ENCODE measurements at places on chromosomes 1 and 21. TPM values are rescaled to one million over a fixed set of nuclear protein-coding genes. Genes with fewer than 3 reads are reported as not detected.

LMOD1 gene
- total RNA-seq: 0.64 TPM

SLC9C2 gene
- 3.3 TPM for total RNA-seq

SLC45A3 gene
- 1.3 TPM for total RNA-seq

LHX8 gene
- 0.64 TPM for total RNA-seq

ALX3 gene
- total RNA-seq: not detected

YBX1 gene
- total RNA-seq: 593 TPM

REN gene
- not detected for total RNA-seq

PADI4 gene
- total RNA-seq: 0.09 TPM

LCE1C gene
- not detected for total RNA-seq

DNA sequence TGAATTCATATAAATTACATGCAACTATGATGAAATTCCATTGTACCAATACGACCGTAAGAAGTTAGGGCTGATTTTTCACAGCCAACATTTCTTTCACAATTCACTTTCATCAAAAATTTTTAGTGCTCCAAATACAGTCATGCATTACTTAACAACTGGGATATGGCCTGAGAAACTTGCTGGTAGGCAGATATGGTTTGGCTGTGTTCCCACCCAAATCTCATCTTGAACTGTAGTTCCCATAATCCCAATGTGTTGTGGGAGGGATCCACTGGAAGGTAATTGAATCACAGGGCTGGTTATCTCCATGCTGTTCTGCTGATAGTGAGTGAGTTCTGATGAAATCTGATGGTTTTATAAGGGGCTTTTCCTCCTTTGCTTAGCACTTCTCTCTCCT is 244.4 kb downstream of the AKT3 start:
- no peak for DNase-seq

DNA sequence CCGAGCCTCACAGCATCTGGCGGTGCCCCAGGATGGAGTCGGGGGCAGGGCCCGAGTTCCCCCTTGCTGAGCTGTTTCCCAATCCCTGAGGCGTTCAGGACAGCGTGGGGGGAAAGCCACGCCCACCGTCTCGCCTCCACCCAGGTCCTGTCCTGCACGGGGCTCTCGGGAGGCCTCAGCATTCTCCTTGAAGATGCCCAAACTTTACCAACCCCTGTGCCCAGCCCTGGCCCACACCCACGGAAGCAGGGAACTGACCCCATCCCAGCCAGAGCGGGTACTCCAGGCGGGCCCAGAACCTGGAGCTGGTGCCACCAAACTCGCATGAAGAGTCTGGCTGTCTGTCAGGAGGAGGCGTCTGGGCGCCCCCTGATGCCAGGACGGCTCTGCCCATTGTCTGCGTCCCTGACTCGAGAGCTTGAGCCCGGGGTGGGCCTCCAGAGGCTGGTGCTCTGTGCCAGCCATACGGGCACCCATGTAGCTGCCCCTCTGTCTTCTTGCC is 35.3 kb upstream of the POFUT2 start:
- DNase-seq: no peak

DNA sequence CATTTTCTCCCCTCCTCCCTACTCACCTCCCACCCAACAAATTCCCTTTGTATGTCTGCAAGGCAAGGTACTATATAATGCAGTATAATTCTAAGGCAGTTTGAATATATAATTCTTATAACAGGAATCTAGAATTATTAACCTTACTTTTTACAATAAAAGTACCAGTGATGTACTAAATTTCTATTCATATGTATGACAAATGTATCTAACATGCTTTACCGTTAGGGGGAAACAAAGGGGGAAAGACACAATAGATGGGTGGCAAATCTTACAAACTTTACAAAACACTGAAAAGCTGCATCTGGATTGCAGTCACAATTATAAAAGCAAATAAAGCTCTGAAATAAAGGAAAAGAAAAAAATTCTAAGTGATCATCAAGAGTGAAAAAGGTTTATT is 2.3 kb downstream of the PIK3R3 start:
- no peak for DNase-seq

DNA sequence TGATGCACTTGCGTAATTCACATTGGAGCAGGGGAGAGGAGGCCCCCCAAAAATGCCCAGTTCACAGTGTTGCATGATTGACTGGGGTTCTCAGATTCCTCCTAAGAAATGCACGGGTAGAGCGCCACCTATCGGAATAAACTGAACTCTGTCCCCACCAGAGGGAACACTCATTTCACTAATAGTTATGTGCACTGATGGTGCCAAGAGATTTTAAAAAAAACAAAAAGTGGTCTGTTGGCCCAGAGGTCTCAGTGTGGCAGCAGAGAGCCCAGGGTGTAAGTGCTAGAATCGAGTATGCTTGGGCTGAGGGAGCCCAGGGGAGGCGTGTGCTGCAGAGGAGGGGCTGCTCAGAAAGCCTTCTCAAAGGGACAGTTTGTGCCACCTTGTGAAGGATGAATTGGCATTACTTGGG is 6.9 kb downstream of the PINK1 start:
- peak; percentile 47 for DNase-seq

GRCh38 chr1:204920967-204921366 is 50.3 kb downstream of the NFASC start:
- peak; percentile 38 for DNase-seq

GRCh38 chr1:36524359-36525062 is 41.8 kb upstream of the CSF3R start:
- no peak for DNase-seq

DNA sequence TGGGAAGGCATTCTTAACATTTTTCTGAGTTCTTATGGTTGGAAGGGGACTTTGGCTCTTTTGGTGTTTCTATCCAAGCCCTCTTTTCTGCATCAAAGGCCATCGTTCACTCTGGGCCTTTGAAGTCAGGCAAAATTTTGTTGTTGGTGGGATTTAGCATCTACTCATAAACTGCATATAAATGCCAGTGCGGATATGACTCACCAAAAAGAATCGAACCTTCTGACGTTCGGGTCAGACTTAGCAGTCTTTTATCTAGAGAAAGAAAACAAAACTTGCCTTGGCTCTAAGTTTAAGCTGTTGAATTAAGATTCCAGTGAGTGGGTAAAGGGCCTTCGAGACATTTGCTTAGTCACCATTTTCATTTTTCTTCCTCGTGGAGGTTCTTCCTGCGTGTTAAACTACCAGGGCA is 51.4 kb downstream of the EVA1C start:
- no peak for DNase-seq

DNA sequence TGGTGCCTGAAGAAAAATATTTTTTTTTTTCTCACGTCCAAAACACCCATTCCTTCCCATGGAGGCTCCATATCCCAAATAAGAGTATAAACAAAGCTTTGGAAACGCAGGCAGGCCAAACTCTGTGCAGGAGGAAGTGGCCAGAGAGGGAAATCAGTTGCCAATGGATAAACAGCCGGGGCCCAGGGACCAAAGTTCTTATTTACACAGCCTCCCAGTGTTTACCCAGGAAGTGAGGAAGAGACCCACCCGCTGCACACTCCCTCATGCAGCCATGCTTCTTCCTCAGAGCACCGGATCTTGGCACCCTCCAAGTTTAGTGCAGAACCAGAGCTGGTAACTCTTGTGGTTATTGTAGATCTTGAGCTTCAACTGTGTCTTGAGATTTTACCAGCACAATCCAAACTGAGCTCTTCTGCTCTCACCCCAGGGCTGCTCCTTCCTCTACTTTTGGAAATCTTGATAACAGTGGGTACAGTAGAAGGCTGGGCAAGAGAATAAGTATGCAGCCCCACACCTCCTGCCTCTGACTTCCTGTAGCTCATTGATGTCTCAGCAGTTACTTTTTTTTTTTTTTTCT is 14.2 kb downstream of the MARCKSL1 start:
- no peak for DNase-seq

GRCh38 chr21:41133874-41134522 is 34.0 kb upstream of the BACE2 start:
- peak; percentile 30 for DNase-seq

GRCh38 chr1:72915581-72915980 is 633.2 kb upstream of the NEGR1 start:
- DNase-seq: no peak

- DNase-seq: no peak
Observed at GRCh38 chr21:46516068-46516467, 57.4 kb downstream of the DIP2A start.

- no peak for DNase-seq
Observed at GRCh38 chr1:100390531-100390930, 38.2 kb downstream of the CDC14A start.

DNA sequence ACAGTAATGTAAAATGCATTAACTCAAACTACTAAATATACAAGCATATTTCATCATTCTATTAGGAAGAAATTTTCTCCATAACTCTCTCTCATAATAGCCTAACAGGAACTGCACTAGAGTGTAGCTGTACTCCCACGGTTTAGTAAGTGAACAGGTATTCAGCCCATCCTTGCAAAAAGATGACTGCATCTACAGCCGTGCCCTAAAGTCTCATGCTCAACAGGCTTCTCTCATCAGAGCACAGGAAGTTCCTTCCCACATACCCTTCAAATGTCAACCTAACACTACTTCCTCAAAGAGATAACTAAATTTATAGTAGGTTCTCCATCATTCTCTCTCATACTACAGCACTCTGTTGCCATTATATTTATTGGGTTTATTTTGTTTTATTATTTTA is 251.6 kb downstream of the AKT3 start:
- DNase-seq: no peak

- no peak for DNase-seq
Observed at GRCh38 chr21:42608446-42608845, 45.0 kb upstream of the PDE9A start.

DNA sequence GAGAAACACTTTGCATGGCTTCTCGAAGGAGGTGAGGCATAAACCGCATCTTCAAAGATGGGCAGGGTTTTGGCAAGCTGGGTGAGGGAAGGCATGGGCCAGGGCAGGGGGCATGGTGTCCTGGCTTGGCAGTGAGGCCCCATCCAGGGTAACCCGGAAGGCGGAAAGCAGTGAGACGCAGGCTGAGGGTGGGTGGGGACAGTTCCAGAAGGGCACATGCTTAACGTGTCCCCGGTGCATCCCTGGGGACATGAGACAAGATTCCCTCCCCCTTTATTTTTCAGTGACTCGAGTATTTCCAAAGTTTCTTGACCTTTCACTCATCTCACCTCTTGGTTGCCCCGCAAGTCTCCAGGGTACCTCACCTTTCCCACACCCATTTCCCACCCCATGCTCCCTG is 122.8 kb upstream of the SLC25A33 start:
- no peak for DNase-seq
